Activated naive CD4-positive, alpha-beta T cell treated with anti-CD3 and anti-CD28 coated beads, Interleukin-2, amount 50 U/mL, for 16 hours (primary cell): ENCODE measurements at places on chromosomes 1 and 21.

DNA sequence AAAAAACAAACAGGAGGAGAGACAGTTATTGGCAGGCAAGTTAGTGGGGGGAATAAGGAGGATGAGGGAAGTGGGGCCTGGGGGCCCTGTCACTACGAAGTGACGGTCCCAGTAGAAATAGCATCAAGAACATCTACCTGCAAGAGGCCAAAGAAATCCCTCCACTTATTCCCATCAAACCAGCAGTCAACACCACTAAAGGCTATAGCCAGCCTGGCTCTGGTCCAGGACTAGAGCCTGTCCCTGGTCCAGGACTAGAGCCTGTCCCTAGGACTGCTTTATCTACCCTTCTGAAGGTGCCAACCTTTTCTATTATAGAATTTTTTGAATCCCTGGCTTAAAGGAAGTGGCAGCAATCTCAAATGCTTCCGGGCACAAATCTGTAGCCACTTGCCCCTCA, 3.2 kb downstream of the KLF18 start:
- no peak for DNase-seq

GRCh38 chr1:84688463-84689061, 1.7 kb downstream of the SSX2IP start:
- DNase-seq = no peak

GRCh38 chr1:22508329-22508728, 55.0 kb upstream of the EPHA8 start:
- DNase-seq = no peak

DNA sequence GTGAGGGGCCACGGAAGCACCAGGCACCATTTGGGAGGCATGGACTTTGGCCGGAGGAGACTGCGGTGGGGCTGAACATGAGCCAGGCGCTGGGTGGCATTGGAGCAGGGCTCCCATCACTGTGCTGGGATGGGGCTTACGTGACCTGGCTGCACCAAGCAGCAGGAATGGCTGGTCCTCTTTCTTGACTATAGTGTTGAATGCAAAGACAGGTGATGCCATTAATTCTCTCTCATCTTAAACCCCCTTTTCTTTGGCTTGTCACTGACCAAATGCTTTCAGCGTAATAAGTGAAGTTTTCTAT, 447.9 kb downstream of the CAMTA1 start:
- DNase-seq = no peak

DNA sequence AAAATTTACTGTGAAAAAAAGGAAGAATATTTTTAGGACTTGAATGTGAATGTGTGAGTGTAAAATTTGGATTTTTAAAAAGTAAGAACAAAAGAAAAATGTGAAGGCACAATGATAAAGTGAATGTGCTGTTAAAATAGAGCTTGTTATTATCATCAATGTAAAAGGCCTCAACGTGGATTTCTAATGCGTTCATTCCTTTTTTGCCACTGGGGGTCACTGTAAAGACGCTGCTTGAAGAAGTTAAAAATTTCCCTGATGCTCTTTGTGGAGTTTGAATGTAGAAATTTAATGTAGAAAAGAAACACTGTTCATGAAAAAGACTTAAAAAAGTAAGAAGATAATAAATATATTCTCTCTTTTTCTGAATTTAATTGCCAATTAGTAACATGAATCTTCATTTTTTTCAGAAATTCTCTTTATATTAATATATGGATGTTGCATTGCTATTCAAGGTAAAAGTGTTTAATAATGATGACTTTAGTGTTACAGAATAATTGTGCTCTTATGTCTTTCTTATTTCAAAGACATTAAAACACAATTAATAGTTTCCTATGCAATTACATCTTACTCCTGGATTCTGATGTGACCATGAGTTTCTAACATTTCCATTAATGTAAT, 161.5 kb downstream of the DNM3 start:
- DNase-seq = no peak

DNA sequence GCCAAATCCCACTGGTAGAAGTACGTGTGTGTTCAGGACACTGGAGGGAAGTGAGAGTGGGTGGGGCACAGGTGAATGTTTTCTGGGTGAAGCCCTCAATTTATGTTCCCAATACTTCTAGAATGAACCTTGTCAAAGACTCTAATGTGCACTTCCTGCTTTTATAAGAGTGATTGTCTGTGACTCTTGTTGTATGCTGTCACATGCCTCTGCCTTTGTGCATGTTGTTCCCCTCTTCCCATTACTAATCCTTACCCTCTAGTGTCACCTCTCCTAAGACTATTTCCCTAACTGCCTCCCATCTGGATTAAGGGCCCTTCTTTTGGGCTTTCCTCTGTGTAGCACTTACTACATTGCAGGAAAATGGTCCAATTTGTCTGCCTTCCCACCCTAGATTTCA, 2.5 kb upstream of the LINGO4 start:
- DNase-seq = no peak

DNA sequence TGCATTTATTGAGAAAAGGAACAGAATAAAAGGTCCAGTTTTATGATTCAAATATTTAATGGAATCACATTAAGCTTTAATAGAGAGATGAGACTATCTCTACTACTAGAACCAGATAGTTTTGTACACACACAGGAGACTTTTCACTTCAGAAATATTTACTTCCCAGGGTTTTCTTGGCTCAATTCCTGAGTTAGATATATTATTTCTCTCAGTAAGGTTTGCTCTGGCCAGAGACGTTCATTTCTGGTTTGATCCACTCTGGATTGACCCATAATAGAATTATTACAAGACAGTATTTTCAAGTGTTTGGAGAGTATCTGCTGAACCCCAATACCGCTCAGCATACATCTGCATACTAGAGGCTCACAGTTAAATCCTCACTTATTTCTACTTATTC, 1.3 kb upstream of the RCOR3 start:
- DNase-seq = no peak
